ENCODE measurements at places on chromosomes 12 and 14.
A peak's percentile ranks its signal among the peaks of the same experiment; 100 is the strongest.

- DNase-seq: no peak
Observed at GRCh38 chr12:18652596-18652995, 85.2 kb downstream of the PLCZ1 start.

DNA sequence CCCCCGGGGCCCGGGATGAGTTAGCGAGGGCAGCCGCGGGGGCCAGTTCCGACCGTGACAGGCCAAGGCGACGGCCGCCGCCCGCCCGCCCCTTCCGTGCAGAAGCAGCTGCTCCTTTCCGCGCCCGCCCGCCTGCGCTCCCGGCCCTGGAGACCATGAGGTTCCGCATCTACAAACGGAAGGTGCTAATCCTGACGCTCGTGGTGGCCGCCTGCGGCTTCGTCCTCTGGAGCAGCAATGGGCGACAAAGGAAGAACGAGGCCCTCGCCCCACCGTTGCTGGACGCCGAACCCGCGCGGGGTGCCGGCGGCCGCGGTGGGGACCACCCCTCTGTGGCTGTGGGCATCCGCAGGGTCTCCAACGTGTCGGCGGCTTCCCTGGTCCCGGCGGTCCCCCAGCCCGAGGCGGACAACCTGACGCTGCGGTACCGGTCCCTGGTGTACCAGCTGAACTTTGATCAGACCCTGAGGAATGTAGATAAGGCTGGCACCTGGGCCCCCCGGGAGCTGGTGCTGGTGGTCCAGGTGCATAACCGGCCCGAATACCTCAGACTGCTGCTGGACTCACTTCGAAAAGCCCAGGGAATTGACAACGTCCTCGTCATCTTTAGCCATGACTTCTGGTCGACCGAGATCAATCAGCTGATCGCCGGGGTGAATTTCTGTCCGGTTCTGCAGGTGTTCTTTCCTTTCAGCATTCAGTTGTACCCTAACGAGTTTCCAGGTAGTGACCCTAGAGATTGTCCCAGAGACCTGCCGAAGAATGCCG, 699 bp downstream of the MGAT2 start:
- no peak for DNase-seq

DNA sequence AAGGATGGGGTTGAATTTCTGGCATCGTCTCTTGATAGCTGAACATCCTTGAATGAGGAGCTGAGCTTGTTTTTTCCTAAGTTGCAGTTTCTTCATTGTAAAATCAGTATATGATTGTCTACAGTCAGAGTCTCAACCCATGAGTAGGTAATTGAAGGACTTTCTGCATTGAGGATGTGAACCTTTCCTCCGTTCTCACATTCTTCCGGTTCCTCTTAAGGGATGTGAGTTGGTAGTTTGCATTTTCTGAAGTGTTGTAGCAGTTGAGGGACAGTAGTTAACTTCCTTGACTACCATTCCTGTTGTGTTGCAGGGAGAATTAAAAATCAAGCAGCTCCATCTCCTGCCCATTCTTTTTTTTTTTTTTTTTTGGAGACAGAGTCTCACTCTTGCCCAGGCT, 19.1 kb downstream of the TPCN1 start:
- no peak for DNase-seq

DNA sequence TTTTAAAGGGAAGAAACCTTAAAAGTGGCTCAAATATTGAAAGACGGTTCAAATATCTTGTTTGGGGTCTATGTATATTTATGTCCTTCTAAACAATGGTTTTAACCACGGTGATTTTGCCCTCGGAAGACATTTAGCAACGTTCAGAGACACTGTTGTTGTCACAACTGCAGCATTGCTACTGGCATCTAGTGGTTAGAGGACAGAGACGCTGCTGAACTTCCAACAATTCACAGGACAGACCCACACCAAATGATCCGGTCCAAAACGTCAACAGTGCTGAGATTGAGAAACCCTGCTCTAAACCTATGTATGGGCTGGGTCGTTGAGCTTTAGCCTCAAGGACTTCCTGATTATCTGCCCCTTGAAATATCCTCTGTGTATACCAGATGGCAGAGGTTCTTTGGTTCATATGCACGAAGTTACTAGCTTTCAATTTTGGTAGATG, 1.7 kb downstream of the ANGEL1 start:
- peak; percentile 46 for DNase-seq

GRCh38 chr14:84086714-84087113, 1443.2 kb upstream of the FLRT2 start:
- no peak for DNase-seq

DNA sequence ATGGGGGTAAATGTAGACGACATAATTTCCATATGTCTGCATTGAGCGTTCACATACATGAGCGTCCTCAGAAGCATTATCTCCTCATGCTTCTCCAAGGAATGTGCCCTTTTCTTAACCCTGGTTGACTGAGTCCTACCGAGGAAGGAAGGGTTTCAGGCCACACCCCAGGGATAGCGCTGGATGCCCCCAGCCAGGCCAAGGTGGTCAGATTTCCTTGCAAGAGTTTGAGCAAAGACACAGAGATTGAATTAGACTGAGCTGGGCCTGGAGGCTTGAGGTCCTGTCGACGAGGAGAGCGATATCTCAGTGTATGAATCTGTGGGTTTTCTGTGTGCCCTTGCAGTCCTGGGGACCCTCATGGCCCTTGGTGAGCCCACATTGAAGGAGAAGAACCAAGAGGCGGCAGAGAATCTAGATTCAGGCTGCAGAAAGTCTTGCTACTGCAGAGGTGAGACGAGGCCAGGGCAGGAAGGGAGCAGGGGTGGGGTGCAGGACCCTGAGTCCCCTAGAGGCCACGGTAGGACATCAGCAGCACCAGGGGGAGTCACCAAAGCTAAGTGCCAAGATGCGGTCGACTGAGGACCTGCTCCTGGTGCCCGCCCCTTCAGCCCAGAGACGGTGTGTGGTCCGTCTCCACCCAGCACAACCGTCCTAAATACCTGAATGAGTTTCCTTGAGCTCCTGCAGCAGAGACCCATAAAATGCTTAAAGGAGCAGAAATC, 94.7 kb upstream of the DIO3 start:
- DNase-seq: no peak

DNA sequence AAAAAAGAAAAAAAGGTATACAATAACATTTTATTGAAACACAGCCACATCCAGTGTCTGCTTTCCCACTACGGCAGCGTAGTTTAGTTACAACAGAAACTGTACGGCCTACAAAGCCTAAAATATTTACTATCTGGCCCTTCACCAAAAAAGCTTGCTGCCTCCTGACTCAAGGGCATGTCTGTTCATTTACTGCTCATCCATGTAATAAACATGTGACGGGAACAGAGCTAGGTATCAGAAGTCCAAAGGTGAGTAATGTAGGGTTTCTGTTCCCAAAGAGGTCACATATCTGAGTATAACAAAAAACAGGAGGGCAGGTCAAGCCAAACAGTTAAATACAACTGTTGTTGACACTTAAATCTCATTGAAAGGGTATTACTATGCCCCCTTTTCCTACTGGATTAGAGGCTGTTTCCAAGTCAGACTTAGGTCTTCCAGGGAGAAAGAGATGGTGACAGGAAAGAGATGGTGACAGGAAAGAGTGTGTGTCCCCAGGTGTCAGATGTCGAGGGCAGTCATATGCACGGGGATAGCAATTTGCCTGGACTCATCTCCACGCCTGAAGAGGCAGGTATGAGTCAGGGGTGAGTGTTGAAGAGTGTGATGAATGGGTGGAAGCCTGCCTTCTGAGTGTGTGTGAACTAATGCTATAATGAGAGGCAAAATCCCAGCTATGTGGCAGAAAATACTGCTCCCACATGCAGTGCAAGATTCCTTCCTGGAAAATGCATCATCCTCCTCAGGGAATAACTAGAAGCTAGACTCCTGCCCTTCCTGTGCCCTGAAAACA, 77.7 kb downstream of the MAP3K9 start:
- no peak for DNase-seq

DNA sequence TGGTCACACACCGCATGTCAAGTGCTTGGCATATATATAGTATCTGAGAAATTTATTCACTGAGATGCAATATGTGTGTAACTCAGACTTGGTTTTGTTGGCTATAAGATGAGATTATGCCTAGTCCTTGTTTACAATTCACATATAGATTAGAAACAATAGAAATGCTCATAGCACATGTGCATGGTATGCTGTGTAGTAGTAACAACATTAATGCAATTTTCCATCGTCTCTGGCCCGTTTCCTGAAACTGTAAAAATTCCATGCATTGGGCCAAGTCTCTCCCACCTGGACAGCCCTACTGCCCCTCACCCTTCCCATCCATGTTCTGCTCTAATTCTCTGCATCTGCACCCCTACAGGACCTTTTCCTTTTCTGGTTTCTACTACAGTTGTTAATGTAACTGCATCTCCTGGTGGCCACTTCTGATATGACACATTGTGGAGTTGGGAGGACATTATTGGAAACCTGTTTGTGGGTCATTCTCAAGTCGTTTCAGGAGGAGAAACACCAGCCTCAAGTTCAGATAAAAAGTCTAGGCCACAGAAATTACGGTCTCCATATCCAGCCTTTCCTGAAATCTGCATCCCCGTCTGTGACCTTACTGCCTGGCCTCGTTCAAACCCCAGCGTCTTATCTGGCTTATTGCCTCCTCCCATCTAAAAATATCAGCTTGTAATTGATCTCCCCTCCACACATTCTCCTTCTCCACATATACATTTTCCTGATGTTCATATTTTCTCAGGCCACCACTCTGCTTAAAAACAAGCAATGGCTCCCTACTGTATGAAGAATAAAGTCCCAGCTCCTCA, 37.5 kb downstream of the EMP1 start:
- no peak for DNase-seq
